Activated naive CD8-positive, alpha-beta T cell treated with anti-CD3 and anti-CD28 coated beads, Interleukin-2, amount 10 ng/mL, durations not matched to agents 7 days and 5 days (primary cell): ENCODE measurements at places on chromosomes 1 and 21.

- DNase-seq = no peak
- no peak overlapping the region for H3K4me3 ChIP-seq
- H3K36me3 ChIP-seq = no peaks in the 10 kb centered on the region
- H3K27ac ChIP-seq = no peak overlapping the region
Observed at GRCh38 chr1:83017701-83018100, 981.2 kb downstream of the TTLL7 start.

GRCh38 chr1:6488602-6489382, 2.7 kb downstream of the PLEKHG5 start:
- H3K4me3 ChIP-seq = no peak overlapping the region
- H3K4me1 ChIP-seq = peaks cover 27% of the 10 kb centered on the region
- no peak overlapping the region for H3K27ac ChIP-seq

- H3K36me3 ChIP-seq = no peaks in the 10 kb centered on the region
- no peaks in the 10 kb centered on the region for H3K4me1 ChIP-seq
- H3K27me3 ChIP-seq = no peaks in the 10 kb centered on the region
- H3K4me3 ChIP-seq = no peak overlapping the region
Observed at GRCh38 chr21:45910548-45911221, 70.9 kb upstream of the COL6A1 start.

DNA sequence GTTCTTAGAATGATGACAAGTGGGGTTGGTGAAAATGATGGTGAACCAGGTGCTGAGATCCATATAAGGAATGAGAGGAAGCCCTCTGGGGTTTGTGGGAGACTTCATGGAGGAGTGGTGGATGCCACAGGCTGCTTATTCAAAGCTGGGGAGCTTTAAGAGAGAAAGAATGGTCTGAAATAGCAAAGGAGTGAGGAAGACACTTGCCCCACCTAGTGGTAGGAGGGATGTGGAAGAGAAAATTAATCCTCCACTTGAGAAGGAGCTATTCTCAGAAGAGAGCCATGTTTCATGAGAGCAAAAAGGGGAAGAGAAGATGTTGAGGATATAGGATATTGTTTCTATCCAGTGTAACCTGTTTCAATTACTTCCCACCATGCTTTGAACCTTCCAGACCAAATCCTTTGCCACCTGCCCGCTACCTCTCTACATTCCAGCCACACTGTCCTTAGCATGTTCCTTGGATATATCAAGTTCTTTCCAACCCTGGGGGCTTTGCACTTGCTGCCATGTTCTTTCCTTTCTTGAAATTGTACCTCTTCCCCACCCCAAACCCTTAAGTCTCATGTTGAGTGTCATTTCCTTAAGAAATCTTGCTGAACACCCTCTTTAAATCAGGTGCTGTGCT, 19.6 kb upstream of the ZNF648 start:
- no peak overlapping the region for H3K27ac ChIP-seq
- no peaks in the 10 kb centered on the region for H3K27me3 ChIP-seq
- H3K4me1 ChIP-seq = peaks cover 10% of the 10 kb centered on the region

DNA sequence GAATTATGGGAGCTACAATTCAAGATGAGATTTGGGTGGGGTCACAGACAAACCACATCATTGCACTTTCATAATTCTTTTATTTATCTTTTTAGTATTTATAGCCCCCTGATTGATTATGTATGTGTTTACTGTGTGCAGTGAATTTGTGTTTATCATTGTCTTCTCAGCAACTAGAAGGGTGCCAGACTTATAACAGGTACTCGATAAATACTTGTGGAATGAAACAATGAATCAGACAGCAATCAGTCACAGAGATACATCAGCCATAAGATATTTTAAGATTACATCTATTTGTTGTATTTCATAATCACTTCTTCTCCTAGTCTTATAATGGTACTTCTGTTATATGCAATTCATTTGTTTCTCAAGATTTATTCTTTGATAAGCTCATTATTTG, 273.2 kb downstream of the PTPRC start:
- DNase-seq = no peak
- H3K4me1 ChIP-seq = peaks cover 36% of the 10 kb centered on the region
- H3K27me3 ChIP-seq = no peaks in the 10 kb centered on the region

DNA sequence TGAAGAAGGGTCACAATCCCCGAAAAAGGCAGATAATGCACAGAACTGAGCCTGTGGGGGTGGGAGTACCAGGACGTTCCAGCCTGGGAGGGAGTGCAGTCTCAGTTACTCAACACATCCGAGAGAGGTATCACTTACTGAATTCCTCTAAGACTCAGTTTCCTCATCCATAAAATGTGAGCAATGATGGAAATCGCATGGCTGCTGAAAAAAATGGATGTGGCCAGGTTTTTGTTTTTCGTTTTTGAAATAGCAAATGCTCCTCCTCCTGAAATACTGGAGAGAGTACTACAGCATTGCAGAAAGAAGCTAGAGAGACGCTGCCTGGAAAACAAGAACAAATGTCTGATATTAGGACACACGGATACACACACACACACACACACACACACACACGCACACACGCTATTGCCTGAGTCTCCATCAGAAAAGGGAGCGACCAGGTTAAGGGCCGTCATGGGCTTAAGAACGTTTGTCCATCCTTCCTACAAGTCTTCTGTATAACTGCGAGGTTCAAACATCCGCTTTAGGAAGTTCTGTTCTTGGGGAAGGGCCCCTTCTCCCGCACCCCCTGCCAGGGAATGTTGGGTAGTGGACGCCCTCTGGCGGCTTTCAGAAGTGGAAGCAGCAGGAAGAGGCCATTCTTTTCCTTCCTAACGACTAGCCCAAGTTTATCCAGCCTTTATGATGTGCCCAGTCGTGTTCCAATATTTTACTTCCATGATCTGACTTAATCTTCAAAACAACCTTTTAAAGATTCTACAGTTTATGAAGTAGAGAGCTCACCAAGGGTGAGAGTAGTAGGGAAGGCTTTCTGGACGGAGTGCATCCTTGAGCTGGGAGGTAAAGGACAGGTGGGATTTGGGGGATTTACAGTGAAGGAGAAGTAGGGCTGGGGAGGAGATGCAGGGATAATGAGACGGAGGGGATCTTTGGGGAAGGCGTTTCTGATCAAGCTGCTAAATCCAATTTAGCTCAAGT, 699 bp upstream of the NES start:
- H3K27me3 ChIP-seq = peaks cover 75% of the 10 kb centered on the region
- no peak overlapping the region for H3K4me3 ChIP-seq
- H3K27ac ChIP-seq = no peak overlapping the region
- DNase-seq = peak; percentile 45
- peaks cover 6% of the 10 kb centered on the region for H3K4me1 ChIP-seq
- no peaks in the 10 kb centered on the region for H3K36me3 ChIP-seq

GRCh38 chr1:2344121-2344681, 47.2 kb downstream of the MORN1 start:
- H3K36me3 ChIP-seq = no peaks in the 10 kb centered on the region
- H3K4me1 ChIP-seq = no peaks in the 10 kb centered on the region
- H3K4me3 ChIP-seq = no peak overlapping the region
- DNase-seq = no peak
- no peaks in the 10 kb centered on the region for H3K27me3 ChIP-seq
- no peak overlapping the region for H3K27ac ChIP-seq

- no peak for DNase-seq
- H3K4me1 ChIP-seq = peaks cover 7% of the 10 kb centered on the region
- peaks cover 23% of the 10 kb centered on the region for H3K27me3 ChIP-seq
Observed at GRCh38 chr1:77889671-77890070, 1.2 kb downstream of the NEXN start.

DNA sequence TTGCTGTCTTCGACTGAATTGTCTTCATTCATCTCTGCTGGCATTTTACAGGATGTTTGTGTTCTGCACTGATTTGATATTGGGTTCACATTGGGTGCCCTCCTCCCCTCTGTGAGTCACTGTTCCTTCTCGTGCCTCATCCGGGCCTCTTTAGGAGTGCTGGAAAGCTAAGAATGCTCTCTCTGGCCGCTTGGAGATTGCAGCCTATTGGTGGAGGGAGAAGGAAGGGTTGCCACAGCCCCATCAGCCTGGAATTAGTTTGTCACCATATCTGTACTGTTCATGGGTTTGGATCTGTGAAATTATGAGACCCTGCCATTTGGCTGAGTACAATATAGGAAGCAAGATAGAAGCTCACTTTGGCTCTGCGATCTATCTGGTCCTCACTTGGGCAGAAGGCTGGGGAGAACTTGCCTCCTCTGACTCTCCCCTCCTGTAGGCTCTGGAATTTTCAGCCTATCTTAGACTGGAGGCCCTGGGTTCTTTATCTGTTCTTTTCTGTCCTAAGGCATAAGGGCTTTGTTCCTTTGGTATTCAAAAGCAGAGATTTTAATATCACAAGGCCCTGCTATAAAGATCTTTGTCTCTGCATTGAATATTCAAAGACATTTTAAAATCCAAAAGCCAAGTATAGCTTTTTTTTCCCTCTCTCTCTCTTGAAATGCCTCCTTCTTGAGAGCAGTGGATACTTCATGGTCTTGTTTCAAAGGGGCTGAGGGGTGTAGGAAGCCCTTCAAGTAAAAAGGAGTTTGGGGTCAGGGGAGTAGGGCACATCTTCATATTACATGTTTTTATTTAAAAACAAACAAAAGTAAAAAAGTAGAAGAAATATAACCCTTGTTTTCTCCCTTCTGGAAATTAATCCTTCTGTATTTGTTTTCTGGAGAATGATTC, 347.9 kb downstream of the ZP4 start:
- H3K27ac ChIP-seq = no peak overlapping the region
- DNase-seq = no peak
- H3K4me1 ChIP-seq = no peaks in the 10 kb centered on the region

DNA sequence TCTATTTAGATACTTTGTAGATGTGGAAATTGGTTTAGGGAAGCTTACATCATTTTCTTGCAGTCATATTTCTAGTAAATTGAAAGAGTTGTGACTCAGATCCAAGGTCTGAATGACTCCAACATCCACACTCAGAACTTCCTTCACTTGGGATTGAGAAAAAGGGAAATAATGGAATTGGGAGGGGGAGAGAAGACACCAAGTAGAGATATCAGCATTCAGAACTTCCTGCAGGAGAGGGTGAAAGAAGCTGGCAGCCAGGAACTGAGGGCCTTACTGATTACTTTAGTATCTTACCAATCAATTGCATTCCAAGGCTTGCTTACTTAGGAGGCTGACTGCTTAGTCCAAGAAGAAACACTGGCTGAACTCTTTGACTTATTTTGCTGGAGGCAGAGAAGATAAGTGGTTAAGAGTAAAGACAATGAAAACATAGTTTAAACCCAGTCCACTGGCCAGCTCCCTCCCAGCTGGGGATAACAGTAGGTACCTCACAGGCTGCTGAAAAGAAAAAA, 21.7 kb downstream of the APP start:
- peaks cover 8% of the 10 kb centered on the region for H3K4me1 ChIP-seq
- H3K27me3 ChIP-seq = no peaks in the 10 kb centered on the region
- H3K36me3 ChIP-seq = no peaks in the 10 kb centered on the region
- H3K4me3 ChIP-seq = no peak overlapping the region
- H3K27ac ChIP-seq = no peak overlapping the region

GRCh38 chr1:11519629-11520031, 40.7 kb downstream of the DISP3 start:
- no peak overlapping the region for H3K27ac ChIP-seq
- no peaks in the 10 kb centered on the region for H3K27me3 ChIP-seq
- H3K36me3 ChIP-seq = no peaks in the 10 kb centered on the region
- peak; percentile 10 for DNase-seq

DNA sequence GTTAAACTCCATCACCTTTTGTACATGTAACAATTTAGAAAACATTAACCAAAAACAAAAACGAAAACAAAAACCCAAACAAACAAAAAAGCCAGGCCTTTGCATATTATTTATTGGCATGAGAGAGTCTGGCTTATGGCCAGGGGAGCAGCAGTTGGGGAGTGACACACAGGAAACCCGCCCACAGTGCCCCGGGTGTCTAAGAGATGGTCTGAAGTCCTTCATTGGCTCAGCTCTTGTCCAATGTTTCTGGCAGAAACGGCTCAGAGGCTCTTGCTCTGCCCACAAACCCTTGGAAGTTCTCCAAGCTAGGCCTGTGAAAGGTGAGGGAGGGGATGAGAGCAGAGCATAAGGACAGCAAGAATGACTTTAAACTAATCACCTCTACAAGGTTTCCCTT, 131.5 kb downstream of the CNIH3 start:
- H3K27ac ChIP-seq = no peak overlapping the region
- peaks cover 36% of the 10 kb centered on the region for H3K4me1 ChIP-seq
- H3K4me3 ChIP-seq = no peak overlapping the region
- DNase-seq = no peak
- H3K36me3 ChIP-seq = peaks cover 5% of the 10 kb centered on the region
